ENCODE measurements at places on chromosomes 4 and X.

- no peak for DNase-seq
Observed at GRCh38 chr4:153185331-153185852, 18.9 kb upstream of the TRIM2 start.

DNA sequence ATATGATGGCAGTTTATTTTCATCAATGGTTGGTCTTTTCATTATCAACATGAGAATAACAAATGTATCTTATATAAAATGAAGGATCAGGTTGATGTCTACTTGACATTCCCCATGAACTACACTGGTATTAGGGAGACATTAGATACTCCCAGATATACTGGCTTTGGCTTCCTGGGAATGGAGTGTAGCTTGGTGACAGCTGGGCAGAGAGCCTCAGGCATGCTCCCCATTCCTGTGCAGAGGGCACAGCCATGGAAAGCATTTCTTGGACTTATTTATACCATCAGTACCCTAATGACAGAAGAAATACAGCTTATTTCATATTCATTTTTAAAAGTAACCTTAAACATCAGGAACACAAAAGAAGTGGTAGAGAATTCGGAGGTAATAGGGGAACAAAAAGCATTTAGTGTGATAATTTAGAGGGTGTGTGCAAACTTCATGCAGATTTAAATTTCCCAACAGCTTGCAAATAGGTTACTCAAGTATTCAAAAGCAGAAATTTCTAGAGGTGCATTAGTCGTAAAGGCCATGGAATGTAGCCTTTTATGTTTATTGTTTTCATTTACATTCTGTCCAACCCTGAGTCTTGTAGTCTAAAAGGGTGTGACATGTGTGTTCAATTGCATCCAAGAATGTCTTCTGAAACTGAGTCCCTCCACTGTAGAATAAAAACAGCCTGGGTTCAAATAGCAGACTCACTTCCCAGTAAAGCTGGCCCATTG, 573.8 kb downstream of the KCNIP4 start:
- no peak for DNase-seq

DNA sequence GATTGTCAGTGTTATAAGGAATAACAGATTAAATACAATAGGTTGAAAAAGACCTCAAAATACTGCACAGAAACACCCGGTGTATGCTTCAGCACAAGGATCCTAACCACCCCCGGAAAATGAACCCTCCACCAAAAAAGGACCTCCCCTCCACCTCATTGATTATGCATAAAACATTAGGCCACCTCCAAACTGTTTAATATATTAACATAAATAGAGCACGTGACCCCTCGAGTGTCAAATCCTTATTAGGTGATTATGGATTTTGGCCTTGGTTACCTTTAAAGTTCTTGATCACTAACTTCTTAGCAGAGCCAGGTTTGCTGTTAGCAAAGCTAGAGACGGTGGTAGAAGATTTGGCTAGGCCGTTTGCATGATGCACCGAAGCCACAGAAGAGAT, 958 bp downstream of the CUL4B start:
- no peak for DNase-seq

DNA sequence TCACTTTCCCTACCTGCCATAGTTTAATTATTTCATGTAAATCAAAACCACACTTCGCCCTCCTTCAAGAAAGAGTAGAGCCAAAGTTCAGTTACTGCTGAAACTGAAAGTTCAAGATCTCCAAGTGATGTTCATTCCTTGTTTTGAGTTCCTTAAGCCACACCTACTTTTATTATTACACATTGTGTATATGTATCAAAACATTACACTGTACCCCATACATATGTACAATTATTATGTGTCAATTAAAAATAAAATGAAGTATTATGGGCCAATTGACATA, 892.3 kb upstream of the NDST4 start:
- no peak for DNase-seq

DNA sequence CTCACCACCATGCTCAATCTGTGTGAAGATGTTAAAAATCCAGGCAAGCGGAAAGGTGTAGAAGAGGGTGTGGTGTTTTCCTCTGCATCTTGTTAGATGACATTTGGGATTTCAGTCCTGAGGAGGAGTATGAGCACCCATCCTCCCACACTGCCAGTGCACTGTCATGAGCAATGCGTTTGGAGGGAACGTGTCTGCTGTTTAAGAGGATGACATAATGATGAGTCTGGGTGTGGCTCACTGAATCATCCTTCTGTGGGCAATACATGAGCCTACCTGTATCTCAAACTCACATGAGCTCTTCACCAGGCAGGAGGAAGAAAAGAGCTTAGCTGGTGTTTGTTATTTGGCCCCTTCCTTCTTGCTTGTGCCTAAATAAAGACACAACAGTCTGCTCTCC, 67.9 kb upstream of the ARX start:
- no peak for DNase-seq

DNA sequence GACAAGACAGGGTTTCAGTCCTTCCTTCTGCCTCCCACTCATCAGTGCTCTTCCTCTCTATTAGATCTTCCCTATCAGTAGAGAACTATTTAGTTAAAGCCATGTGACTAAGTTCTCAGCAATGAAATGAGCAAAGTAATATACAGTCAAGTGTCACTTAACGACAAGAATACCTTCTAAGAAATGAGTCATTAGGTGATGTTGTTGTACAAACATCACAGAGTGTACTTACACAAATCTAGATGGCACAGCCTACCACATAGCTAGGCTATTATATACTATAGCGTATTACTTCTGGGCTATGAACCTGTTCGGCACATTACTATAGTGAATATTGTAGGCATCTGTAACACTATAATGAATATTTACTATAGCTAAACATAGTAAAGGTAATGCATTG, 71.3 kb downstream of the POU4F2 start:
- DNase-seq, result no peak

- peak; percentile 65 for DNase-seq
Observed at GRCh38 chrX:119784747-119785446, 6.5 kb downstream of the RPL39 start.

- DNase-seq, result no peak
Observed at GRCh38 chr4:108738003-108738706, 24.7 kb downstream of the ETNPPL start.

- DNase-seq, result no peak
Observed at GRCh38 chr4:108056418-108056817, 66.7 kb downstream of the HADH start.

DNA sequence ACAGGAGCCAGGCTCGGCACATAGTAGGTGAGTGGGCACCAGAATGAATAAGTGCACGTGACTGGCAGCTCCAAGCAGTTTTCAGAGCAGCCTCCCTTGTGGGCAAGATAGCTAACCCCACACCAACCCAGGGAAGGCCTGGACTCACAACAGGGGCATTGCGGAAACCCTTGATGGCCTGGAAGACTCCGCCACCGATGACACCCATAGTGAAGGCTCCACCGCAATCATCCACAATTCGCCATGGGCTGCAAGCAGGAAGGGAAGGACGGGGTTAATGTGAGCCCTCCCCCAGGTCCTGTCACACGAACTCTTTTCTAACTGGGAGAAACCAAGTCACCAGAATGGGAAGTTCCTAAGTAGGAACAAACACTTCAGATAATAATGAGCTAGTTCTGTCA, 957 bp downstream of the TIMM17B start:
- DNase-seq, result no peak

DNA sequence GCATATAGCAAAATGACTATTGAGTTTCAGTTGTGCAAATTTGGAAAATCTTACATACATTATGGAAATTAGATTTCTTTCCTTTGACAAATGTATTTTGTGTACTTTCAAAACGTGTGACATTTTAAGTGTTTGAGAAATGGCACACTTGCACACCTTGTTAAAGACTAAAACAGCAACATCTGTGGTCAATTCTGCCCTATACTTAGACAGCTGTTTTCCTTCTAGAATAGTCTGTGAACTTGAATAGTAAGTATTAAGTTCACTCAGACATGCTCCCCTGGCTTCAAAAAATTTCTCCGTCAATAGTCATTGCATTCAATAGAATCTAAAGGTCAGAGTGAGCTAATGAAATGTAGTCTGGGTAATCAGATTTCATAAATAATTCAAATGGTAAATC, 21.7 kb upstream of the TBC1D9 start:
- DNase-seq, result no peak

GRCh38 chr4:86999136-86999643, 64.4 kb downstream of the AFF1 start:
- no peak for DNase-seq

GRCh38 chrX:117711782-117712181, 404.8 kb downstream of the KLHL13 start:
- no peak for DNase-seq

GRCh38 chrX:31665454-31665853, 593.6 kb upstream of the FTHL17 start:
- no peak for DNase-seq

- DNase-seq, result peak; percentile 57
Observed at GRCh38 chr4:158769175-158769921, 522 bp downstream of the FNIP2 start.

- no peak for DNase-seq
Observed at GRCh38 chr4:18859468-18859867, 837.9 kb upstream of the LCORL start.

GRCh38 chrX:136262243-136262642, 11.0 kb upstream of the MAP7D3 start:
- DNase-seq, result no peak

GRCh38 chr4:87499403-87500091, 29.6 kb downstream of the SPARCL1 start:
- peak; percentile 47 for DNase-seq

Measured in activated CD4-positive, alpha-beta memory T cell treated with anti-CD3 and anti-CD28 coated beads for 36 hours (primary cell).